ENCODE measurements at places on chromosomes 1 and 21.

DNA sequence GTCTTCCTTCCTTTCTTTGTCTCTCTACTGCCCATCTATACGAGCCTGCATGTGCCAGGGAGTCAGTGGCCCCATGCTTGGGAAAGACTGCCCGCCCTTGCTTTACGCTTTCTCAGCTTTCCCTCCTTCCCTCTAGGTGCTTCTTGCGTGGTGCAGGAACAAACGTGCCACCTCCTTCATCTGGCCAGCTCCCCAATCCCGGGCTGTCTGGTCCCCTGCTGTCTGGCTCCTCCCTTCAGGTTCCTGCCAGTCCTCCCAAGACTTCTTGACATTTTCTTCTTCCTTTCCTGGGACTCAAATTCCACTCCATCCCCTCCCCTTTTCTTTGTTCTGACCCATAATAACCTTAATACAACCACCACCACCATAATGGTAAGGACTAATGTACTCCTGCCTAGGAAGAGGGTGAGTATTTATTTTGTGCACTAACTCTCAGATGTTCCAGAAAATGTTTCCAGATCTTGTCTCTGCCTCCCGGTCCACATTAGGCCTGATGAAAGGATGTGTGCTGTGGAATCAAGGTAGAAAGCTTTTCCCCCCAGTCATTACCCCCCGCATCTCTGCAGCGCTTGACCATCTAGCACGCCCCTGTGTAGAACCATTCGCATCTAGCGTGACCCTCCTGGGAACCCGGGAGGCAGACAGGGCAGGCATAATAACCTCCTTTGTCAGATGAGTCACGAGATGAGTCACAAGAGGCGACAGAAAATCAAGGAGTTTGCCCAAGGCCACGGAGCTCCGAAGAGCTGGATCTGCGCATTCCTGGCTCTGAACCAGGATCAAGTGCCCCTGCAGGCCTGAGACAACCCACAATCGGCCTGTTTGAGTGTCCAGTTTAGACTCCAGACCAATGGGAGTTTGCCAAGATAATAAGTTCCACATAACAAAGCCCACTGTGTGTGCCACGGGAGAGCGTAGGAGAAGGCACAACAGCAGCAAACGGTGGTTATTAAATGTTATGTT, 60.1 kb upstream of the NEK2 start:
- no peak for DNase-seq

DNA sequence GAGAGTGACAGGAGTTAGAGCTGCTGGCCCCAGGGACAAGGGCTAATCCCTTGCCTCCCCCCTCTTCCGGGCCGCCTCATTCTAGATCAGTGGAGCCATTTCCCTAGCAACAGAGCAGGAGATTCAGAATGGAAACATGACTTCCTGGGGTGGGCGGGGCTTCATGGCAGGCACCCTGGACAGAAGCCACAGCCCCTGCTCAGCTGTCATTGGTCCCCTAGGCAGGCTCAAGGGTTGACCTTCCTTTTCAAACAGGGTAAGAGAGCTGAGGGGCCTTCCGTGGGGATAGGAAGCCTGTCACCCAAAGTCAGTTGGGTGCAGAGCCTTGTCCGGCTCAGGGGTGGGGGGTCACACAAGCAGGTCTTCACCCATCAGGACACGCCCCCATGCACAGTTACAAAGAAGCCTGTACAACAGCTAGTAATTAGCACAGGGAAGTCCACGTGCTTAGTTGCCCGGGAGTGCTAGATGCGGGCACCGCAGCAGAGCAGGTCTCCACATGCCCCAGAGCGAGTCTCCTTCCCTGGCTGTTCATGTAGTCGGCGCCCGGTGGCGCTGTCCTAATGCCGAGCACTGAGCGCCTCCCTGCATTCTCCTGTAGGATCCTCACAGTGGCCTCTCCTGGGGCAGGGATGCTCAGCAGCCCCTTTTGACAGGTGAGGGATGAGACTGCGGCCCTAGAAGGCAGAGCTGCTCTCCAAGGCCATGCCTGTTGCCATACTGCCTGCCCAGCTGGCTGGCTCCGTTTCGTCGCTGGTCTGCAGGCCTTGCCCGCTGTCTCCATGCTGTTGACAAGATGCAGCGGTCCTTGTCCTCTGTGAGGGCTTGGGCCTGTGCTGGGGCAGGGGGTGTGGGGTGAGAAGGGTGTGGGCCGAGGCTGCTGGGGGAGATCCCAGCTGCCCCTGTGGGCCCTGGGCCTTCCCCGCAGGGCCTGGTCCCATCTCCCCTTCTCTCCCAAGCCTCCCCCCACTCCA, 5.1 kb downstream of the TMEM201 start:
- peak; percentile 91 for DNase-seq

DNA sequence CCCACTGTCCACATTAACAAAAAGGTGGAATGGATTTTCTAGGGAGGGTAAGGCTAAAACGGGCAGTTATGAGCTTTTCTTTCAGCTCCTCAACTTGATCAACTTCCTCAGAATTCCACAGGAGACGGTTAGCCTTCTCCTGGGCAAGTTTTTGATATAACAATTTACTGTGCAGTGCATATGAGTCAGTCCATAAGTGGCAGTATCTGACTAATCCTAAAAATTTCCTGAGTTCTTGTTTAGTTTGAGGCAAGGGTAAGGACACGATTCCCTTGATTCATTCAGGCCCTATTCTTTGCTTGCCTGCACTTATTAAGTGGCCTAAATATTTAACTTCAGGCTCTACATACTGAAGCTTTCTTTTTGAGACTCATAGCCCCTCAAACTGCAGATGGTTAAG, 6.2 kb upstream of the AADACL3 start:
- DNase-seq, result no peak

- DNase-seq, result no peak
Measured at GRCh38 chr1:228150120-228150460, 360 bp downstream of the GJC2 start.

GRCh38 chr1:68383092-68383491, 66.7 kb downstream of the RPE65 start:
- DNase-seq, result no peak

GRCh38 chr1:206135248-206135647, 18.1 kb upstream of the AVPR1B start:
- no peak for DNase-seq

GRCh38 chr1:9628541-9629444, 22.7 kb upstream of the PIK3CD start:
- DNase-seq, result no peak

- no peak for DNase-seq
Measured at GRCh38 chr1:119160866-119161265, 20.4 kb upstream of the WARS2 start.

- peak; percentile 40 for DNase-seq
Measured at GRCh38 chr1:6384962-6385361, 8.6 kb downstream of the ACOT7 start.

GRCh38 chr1:114723915-114724314, 7.3 kb upstream of the NRAS start:
- DNase-seq, result no peak

GRCh38 chr21:25737421-25737820, 2.6 kb downstream of the GABPA start:
- no peak for DNase-seq

DNA sequence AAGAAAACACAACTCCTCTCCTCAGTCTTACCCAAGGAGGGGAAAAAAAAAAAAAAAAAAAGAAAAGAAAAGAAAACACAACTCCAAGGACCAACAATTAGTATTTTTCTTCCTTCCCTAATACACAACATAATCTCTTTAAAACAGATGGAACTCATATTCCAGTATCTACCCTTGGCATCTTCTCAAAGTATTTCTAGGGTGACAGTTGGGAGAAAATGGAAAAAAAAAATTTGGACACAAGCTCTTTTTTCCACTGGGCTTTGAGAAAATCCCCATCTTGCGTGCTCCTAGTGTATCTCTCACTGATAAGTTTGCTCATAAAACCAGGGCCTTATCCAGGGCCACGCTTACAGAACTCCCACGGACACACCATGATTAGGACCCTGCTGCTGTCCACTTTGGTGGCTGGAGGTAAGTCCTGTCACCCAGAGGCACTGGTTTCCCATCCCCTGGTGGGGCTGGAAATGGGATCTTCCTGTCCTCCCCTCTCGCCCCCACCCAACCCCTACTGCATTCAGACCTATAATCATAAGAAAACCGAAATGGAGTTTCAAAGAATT, at the start of gene CELA2B:
Gene CELA2B (plus strand): TSS at position 353 of the 563 bp plus-strand sequence. CDS start 22 bp downstream, at position 375.
- DNase-seq, result no peak

DNA sequence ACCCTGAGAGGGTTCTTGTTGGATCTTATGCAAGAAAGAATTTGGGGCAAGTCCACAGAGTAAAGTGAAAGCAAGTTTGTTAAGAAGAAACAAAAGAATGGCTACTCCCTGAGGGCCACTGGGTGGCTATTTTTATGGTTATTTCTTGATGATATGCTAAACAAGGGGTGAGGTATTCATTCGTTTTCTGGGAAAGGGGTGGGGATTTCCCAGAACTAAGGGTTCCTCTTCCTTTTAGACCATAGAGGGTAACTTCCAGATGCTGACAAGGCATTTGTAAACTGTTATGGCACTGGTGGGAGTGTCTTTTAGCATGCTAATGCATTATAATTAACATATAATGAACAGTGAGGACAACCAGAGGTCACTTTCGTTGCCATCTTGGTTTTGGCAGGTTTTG, 18.2 kb upstream of the IFI6 start:
- no peak for DNase-seq

- DNase-seq, result peak; percentile 67
Measured at GRCh38 chr1:192489748-192490147, 85.8 kb upstream of the RGS1 start.

GRCh38 chr1:170663404-170664092, 383 bp upstream of the PRRX1 start:
- no peak for DNase-seq

- DNase-seq, result no peak
Measured at GRCh38 chr1:184843732-184844495, 89.3 kb upstream of the EDEM3 start.

DNA sequence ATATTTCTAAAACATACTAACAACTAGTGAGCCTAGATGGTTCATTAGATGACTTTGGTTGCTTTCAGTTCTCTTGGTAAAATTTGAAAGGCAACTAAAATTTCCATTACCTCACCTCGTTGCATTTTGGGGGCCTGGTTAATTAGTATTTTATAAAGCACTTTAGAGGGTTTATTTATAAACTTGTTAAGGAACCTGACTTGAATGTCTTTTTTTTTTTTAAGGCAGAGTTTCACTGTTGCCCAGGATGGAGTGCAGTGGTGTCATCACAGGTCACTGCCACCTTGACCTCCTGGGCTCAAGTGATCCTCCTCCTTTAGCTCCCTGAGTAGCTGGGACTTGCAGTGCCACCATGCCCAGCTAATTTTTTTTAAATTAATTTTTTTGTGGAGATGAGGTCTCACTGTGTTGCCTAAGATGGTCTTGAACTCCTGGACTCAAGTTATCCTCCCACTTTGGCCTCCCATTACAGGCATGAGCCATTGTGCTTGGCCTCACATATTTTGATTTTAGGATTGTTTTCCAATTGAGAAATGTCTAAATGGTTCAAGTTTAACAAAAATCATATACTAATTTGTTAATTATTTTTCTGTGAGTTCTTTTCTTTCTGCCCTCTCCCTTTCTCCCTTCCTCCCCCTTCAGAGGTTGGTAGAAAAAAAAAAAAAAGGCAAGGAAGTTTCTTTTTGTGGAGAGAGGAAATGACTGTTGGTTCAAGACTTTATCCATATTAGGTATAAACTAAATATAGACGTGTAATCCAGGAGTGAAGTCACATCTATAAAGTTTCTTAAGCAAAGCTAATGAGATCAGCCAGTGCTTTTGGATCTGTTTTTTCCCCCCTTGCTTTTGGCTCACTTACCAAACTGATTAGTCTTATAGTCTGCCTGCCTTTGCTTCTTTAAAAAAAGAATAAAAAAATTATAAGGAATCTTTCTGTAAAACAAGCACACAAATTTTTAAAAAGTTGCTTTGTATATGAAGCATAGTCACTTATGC, 24.7 kb downstream of the CLIC4 start:
- DNase-seq, result peak; percentile 65

DNA sequence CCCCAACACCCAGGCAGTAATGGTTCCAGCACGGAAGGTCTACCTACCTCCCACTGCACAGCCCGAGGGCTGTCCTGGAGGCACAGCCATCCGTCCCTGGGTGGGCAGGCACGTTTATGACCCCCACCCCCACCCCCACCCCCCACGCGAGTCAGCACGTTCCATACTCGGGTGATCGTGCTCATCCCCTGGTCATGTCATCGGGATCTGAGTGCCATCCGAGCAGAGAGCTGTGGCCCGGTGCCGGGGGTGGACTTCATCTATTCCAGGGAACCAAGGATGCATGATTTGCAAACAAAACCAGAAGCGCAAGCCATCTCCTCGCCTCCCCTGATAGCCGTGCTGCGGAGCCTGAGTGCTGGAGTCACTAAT, 1.1 kb downstream of the TSPEAR start:
- DNase-seq, result no peak

- DNase-seq, result no peak
Measured at GRCh38 chr1:232844791-232845190, 39.6 kb downstream of the MAP10 start.

- peak; percentile 82 for DNase-seq
Measured at GRCh38 chr1:21175324-21175669, 1.4 kb downstream of the EIF4G3 start.

DNA sequence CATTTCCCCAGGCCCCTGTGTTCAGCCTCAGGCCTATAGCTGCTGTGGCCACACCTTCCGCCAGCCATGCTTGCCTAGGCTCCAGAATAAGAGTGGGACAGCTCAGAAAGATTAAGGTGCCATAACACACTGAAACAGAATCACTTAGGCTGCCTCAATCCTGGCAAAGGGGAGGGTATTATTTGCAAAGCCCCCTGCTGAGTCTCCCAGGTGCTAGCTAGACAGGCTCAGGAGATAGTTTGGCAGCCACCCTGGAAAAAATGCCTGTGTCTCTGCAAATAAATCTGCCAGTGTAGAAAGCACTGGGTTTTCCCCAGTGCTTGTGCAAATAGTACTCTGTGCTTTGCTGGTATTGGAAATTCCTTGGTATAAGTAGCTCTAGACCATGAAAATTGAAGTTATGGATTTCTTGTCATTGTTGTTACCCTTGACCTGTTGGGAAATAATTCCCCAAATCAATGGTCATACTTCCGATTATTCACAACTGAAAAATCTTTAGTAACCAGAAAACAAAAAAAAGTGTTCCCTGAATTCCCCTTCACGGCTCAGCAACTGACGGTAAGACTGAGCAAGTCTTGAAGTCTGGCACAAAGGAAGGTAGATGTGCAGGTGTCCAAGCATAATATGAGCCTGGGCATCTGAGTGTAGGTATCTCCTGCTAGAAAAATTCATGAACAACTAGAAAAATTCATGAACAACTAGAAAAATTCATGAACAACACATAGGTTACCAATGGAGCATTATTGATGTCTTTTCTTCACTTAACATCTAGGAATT, 56.9 kb downstream of the PROX1 start:
- no peak for DNase-seq

DNA sequence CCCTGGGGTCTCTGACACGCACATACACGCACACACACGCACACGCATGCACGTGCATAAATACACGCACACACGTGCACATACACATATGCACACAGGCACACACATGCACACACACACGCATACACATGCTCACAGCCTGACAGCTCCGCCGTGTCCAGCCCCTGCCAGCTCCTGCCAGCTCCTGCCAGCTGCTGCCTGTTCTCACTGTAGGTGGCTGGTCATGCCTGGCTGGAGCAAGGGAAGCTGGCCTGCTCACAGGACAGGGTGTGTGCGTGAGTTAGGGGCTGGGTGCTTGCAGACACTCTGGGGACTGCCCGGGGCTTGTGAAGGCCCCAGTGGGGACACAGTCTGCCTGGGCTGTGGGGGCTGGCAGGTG, 4.9 kb downstream of the PLCH2 start:
- DNase-seq, result no peak

All from Karpas-422 (cell line).